ENCODE measurements at places on chromosomes 1 and 21.

- no peak for DNase-seq
These were observed 183.7 kb upstream of the FAM78B start for GRCh38 chr1:166350490-166350889.

DNA sequence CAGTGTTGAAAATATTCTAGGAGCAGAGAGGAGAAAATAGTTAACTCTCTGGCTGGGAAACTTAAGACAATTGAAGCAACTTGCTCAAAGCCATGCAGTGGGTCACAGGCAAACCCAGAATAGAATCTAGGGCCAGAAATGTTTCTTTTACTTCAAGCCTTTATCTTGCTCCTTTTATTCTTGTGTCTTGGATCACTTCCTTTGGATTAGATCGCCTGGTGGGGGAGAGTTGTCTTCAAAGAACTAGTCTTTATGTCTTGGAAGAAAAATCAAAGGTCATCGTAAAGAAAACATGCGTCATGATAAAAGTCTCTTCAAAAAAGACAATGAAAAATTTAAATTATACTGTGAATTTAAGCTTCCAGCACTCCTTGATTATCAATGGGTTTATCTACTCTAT lies 493.6 kb upstream of the USP24 start:
- DNase-seq = no peak

DNA sequence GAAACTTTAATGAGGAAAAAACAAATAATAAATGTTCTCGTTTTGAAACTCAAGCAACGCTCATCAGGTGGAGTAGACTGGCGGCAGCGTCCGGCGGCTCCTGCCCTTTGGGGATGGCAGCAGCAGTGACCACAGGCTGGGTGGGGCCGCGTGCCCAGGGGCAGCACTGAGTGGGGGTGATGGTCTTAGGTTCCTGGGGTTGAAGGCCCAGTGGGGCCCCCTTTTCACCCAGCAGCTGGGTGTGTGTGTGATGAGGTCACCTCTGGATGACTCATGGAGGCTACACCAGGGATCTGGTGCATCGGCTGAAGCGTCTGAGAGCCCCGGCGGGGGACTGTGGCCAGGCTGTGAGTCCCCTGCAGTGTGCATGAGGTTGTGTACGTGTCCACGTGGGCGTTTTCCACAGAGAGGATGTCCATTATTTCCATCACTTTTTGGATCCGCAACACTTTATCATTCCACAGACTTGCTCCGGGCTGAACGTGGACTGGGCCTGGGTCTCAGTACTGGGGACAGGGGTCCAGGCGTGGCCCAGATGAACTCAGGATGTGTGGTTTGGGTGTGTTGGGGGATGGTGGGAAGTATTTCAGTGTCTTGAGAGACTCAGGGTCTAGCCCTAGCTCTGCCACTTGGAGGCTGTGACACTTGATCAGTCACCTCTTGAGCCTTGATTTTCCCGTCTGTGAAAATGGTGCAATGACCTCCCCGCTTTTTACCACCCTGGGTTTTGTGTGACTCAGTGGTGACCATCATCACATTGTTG lies 25.6 kb downstream of the LDLRAP1 start:
- no peak for DNase-seq

GRCh38 chr1:204988196-204988595 lies 54.8 kb upstream of the CNTN2 start:
- DNase-seq = no peak

DNA sequence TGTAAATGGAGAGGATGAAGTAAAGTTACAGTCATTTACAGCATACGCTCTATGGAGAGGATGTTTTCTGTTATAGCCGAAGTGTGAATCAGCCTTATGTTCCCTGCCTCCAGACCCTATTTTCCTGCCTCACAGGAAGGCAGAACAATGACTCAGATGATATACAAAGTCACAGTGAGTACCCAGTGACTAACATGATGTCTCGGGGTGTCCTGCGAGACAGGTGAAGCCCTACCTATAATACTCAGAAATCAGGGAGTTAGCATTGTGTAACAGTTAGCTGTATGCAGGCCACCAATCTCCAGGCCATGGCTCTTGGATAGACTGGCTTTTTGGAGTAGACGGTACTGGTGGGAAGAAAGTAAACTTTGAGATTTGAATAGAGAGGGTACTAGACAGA lies 55.6 kb upstream of the FBXO28 start:
- DNase-seq = no peak

GRCh38 chr1:234336359-234336758 lies 36.9 kb upstream of the COA6 start:
- DNase-seq = no peak

GRCh38 chr1:221783936-221784335 lies 42.0 kb upstream of the DUSP10 start:
- no peak for DNase-seq

GRCh38 chr1:153771841-153772593 lies 3.2 kb upstream of the SLC27A3 start:
- DNase-seq = no peak

- DNase-seq = no peak
These were observed 5.9 kb downstream of the FCGR2A start for GRCh38 chr1:161511018-161511755.
